Tongue (tissue), 3 donors: ENCODE measurements at places on chromosomes 11 and 22.

GRCh38 chr22:32334660-32335365, 22.9 kb upstream of the RFPL3 start:
- DNase-seq, result no peak

GRCh38 chr22:38420734-38421133, 34.3 kb downstream of the KCNJ4 start:
- no peak for DNase-seq

GRCh38 chr11:33437529-33437928, 180.3 kb downstream of the HIPK3 start:
- no peak for DNase-seq

GRCh38 chr22:26610072-26610958, 7.5 kb downstream of the CRYBB1 start:
- DNase-seq, result peak; percentile 37

GRCh38 chr11:32829157-32829679, 509 bp upstream of the PRRG4 start:
- no peak for DNase-seq

GRCh38 chr11:134079317-134079716, 10.4 kb downstream of the JAM3 start:
- no peak for DNase-seq

GRCh38 chr22:19846620-19847344, 7.9 kb downstream of the GNB1L start:
- no peak for DNase-seq

DNA sequence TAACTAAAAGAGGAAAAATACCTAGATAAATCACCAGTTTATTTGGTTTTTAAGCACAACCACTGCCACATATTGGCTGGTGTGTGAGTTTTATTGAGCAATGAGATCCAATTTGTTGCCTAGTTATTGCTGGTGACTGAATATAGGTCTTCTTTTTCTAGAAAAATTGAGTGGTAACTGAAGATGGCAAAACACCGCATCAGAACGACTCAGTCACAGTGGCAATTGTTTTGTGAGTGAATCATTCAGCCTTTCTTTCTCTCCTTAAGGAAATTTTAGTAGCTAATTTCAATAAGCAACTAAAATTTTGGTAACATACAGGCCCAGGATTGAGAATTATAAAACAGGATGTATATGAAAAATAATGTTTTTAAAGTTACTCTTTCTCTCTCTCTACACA, 533.0 kb downstream of the KCNA4 start:
- DNase-seq, result no peak

- no peak for DNase-seq
Observed at GRCh38 chr11:43823316-43823715, 57.3 kb upstream of the ALKBH3 start.

DNA sequence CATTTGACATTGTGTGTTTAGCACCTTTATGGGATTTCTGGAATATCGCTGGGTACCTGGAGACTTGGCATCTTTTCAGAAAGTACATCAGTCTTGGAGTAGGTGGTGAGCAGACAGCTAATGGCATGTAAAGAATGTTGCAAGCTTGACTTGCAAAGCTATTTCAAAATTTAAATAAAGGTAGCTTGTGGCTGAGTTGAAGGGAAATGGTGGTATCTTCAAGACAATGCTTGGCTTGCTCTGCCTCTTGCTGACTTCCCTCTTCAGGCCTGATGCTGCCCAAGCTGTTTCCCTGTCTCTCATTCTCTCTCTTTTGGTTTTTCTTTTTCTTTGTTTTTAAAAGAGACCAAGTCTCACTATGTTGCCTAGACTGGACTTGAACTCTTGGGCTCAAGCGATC, 13.2 kb downstream of the ZNRF3 start:
- no peak for DNase-seq

DNA sequence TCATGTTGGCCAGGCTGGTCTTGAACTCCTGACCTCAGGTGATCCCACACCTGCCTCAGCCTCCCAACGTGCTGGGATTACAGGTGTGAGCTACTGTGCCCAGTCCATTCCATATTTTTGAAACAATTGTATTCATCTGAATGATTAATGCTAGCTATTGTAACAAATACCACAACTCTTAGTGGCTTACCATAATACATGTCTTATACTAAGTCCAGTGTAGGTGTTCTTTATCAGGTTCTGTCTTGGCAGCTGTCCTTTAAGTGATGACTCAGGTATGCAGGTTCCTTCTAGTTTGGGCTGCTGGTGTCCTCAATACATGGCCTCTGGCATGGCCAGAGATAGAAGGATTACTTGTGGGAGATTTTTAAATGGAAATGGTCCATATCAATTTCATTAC, 39.0 kb downstream of the UVRAG start:
- DNase-seq, result no peak

DNA sequence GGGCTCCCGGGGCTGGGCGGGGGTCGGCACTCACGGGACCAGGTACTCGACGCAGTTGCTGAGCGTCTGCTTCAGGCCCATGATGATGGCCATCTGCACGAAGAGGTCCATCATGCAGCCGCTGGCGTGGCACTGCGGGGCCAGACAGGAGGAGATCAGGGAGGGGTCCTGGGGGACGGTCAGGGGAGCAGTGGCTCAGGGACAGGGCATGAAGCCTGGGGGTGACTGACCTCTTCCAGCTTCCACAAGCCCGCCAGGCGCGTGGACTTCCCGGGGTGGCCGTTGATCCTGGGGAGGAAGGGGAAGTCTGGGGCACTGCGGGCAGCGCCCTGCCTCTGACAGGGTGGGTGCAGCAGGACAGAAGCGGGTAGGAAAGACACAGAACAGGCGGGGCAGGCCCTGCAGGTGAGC, 6.1 kb upstream of the SIGIRR start:
- DNase-seq, result no peak

DNA sequence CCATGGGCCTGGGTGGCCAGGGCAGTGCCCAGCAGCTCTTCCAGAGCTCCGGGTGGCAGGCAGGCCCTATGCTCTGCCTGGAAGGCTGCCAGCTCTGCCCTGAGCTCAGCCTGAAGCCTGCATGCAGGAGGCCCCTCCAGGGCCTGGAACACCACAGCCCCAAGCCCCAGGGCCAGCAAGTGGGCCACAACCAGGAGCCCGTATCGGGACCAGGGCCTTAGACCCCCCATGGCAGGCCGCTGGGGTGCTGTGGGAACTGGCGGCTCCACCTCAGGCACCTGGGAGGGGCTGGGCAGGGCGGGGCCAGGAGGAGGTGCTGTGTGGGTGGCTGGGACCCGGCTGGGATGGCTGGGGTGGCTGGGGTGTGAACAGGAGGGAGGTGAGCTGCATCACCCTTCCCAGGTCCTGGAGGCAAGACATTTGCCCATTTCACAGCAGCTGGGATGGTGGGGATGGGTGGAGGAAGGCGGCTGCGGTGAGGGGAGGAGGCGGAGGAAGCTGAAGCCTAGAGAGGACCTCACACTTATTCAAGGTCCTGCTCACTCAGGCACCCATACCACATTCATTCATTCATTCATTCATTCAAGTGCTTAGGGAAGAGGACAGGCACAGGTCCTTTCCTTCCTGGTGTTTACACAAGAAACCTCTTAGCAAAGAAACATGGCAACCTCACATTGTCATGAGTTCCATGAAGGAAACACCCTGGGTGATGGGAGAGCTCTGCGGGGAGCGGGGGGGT, at the start of gene KCNK7:
Gene KCNK7, minus strand, starts transcription at position 258 of the 739 bp plus-strand sequence. Its CDS starts 28 bp downstream, at position 230.
- no peak for DNase-seq

- DNase-seq, result no peak
Observed at GRCh38 chr11:73480677-73481076, 104.5 kb downstream of the RELT start.

- DNase-seq, result peak; percentile 47
Observed at GRCh38 chr11:67302571-67303131, 679 bp upstream of the SSH3 start.
